ENCODE measurements at places on chromosomes 13 and 19.
A peak's percentile ranks its signal among the peaks of the same experiment; 100 is the strongest.

DNA sequence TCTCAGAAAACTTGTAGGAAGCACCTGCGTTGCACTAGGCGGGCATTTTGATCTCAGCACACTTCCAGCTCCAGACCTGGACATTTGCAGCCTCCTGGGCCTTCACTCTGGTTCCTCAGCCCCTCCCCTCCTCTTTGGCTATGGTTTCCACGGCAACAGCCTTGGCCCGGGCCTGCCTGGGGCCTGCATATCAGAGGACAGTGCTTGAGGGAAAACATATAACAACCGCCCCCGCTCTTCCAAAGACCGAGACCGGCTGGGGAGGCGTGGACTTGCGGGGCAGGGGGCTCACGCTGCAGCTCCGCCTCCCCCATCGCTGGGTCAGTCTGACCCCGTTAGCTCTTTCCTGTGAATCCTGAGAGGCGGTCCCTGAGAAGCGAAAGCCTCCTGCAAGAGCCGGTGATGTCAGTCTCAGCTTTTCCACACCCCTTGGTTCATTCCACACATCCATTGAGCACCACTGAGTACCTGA is 125.7 kb upstream of the PEG3 start:
- DNase-seq = no peak

DNA sequence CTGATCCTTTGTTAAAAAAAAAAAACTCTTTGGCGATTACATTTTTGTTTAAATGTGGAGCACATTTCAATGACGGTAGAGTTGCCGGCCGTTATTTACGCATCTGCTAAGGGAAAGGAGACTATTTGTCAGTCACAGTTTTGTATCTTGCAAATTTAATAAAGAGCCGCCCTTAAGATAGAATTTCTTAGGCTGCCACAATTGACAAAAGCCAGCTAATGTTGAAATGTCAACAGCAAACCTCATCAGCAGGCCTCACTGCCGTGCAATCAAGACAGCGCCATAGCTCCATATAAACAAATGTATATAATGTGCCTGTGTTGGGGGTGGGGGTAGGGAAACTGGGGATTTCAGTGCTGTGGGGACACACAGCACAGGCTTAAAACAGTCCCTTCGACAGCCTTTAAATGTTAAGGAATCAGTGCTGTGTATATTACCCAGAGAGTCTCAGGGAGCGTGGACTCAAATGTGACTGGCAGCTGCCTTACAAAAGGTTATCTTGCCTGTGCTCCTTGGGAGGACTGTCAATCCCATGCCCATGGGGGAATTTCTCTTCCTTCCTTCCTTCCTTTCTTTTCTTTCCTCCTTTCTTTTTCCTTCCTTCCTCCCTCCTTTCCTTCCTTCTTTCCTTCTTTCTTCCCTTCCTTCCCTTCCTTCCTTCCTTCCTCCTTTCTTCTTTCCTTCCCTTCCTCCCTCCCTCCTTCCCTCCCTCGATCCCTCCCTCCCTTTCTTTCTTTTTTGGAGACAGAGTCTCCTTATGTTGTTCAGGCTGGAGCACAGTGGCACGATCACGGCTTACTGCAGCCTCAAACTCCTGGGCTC is 108.0 kb downstream of the URI1 start:
- no peak for DNase-seq

GRCh38 chr13:44299152-44299943 is 74.3 kb upstream of the SERP2 start:
- no peak for DNase-seq

DNA sequence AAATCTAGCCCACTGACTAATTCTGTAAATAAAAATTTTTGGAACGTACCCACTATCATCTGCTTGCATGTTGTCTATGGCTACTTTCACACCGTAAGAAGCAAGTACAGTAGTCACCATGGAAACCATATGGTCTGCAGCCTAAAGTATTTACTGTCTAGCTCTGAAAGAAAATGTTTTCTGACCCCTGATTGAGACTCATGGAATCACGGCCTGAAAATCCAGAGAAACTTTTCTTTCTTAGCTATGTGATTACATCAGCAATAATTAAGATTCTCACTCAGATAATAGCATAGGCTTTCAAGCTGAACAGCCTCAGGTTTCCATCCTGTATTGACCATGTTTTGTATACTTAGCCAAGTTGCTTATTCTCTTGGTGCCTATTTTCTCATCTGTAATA is 264.6 kb downstream of the NHLRC3 start:
- DNase-seq = no peak

GRCh38 chr13:33691980-33692379 is 126.0 kb upstream of the RFC3 start:
- DNase-seq = no peak

DNA sequence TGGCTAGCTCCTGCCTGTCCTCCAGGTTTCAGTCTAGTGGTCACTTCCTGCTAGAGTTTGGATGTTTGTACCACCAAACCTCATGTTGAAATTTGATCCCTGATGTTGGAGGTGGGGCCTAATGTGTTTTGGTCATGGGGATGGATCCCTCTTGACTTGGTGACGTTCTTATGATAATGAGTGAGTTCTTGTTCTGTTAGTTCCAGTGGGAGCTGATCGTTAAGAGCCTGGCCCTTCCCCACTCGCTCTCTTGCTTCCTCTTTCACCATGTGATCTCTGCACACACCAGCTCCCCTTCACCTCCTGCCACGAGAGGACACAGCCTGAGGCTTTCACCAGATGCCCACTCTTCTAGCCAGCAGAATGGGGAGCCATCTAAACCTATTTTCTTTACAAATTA is 86.8 kb upstream of the SCEL start:
- DNase-seq = no peak

DNA sequence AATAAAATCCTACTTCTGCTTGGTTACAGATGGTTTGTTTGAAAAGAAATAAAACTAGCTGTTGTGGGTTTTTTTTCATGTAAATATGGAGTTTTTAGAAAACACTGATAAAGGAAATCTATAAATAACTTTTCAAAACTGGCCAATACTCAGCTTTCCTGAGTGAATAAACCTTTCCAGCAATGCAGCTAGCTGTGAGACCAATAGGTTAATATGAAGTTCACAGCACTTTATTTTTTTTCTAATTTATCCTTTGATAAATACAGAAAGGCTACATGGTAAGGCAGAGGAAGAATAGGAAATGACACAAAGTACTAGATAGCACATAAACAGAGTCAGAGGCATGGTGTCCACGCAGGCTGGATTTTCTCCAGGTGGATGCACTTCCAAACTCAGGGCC is 154.0 kb downstream of the COG6 start:
- no peak for DNase-seq

DNA sequence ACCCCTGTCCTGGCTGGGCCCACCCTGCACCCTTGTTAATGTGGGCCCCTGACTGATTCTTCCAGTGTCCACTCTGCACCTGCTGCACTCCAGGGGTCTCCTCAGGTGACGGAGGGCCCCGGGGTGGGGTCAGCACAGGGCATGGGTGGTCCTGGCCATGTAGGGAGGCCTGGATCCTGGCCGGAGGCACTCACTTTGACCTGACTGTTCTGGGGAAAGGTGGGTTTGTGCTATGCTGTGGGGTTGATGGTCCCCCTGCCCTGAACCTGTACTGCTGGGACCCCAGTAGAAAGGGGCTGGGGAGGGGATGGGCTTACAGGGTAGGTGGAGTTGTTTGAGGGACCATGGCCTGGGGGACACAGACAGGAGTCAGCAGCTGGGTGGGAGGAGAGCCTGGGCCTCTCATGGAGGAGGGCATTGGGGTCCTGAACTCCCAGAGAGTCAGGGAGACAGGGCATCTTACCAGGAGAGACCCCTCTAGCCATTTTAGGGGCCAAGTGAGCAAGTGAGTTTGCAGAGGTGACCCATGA is 25.8 kb upstream of the CEACAM1 start:
- DNase-seq = no peak

GRCh38 chr13:26587251-26587650 is 29.8 kb downstream of the WASF3 start:
- no peak for DNase-seq

GRCh38 chr13:110119935-110120905 is 186.7 kb downstream of the COL4A1 start:
- DNase-seq = no peak

DNA sequence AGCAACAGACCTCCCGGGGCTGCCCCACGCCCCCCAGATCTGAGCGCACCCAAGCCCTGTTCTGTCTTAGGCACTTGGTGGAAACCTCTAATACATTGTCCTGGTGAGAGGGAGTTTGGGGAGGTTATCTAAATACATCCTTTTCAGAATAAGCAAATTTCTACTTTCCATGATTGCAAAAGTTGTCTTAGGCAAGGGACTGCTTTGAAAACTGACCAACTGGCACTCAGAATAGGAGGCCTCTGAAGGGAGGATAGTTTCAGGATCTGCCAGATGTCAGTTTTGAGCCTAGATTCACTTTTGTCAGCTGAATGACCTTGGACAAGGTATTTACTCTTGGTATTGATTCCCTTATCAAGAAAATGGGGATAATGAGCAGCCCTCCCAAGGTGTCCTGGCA is 11.8 kb downstream of the SERP2 start:
- no peak for DNase-seq

DNA sequence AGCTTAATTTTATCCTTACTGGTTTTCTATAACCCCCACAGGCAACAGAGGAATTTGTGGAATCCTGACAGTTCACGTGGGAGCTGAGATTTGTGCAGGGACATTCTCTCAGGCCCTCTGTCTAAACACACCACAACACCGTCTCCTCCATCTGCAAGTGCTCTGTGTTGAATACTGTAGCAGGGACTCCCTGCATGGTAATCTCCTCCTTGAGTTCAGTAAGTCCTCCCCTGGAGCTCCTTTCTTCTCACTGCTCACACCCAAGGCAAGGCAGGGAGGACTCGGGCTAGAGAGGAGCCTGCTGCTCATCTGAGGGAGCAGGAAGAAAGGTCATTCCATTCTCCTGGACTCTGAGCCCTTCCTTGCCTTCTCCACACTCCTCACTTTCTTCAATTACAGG is 348.2 kb downstream of the KCTD12 start:
- DNase-seq = no peak

DNA sequence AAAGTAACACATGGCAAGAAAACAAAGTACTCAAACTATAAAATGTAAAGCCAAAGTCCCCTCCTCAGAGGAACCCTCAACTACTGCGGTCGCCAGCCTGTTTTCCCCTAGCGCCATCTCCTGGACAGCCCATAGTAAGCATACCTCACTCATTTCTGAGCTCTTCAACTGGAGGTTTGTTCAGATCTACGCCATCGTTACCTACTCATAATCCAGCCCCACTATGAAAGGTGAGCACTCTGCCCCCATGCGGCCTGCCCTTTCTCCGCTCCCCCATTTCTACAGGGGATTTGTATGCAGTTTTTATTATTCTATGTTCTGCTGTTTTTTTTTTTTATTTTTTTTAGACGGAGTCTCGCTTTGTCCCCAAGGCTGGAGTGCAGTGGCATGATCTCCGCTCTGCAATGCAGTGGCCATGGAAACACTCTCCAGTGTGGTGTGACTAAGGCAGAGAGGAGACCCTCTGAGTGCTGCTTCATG is 26.2 kb downstream of the OPA3 start:
- DNase-seq = peak; percentile 59

- DNase-seq = no peak
These were observed 9.6 kb downstream of the TGFB1 start for GRCh38 chr19:41344162-41344561.

DNA sequence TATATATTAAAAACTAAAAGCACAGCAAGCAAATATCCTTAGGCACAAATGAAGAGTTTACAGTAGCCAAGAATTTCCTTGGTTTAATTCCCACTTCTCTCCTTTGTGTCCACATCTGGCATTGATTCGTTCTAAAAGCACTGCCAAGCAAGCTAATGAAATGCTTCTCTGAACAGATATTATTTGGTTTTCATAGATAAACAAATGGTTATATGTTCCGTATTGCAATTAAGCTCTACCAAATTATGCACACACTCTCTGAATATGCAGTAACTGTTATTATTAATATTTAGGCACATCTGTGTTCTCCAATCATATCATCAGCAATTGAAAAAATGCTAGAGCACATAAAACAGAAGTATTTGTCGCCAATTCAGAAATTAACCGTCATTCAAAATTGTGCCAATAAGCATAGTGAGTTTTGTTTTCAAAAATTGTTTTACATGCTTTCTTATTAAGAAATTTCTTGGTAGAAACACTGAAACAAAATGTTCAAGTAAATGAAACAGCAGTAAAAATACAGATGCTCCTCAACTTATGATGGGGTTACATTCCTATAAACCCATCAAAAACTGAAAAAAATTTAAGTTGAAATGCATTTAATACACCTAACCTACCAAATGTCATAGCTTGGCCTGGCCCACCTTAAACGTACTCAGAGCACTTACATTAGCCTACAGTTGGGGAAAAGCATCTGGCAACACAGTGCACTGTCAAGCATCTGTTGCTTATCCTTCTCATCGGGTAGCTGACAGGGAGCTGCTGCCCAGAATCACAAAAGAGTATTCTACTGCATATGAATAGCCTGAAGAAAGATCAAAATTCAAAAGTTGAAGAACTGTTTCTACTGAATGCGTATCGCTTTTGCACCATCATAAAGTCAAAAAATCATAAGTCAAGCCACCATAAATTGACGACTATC is 2134.7 kb downstream of the PCDH9 start:
- DNase-seq = no peak

GRCh38 chr19:27974082-27974513 is 1238.9 kb downstream of the UQCRFS1 start:
- DNase-seq = no peak

DNA sequence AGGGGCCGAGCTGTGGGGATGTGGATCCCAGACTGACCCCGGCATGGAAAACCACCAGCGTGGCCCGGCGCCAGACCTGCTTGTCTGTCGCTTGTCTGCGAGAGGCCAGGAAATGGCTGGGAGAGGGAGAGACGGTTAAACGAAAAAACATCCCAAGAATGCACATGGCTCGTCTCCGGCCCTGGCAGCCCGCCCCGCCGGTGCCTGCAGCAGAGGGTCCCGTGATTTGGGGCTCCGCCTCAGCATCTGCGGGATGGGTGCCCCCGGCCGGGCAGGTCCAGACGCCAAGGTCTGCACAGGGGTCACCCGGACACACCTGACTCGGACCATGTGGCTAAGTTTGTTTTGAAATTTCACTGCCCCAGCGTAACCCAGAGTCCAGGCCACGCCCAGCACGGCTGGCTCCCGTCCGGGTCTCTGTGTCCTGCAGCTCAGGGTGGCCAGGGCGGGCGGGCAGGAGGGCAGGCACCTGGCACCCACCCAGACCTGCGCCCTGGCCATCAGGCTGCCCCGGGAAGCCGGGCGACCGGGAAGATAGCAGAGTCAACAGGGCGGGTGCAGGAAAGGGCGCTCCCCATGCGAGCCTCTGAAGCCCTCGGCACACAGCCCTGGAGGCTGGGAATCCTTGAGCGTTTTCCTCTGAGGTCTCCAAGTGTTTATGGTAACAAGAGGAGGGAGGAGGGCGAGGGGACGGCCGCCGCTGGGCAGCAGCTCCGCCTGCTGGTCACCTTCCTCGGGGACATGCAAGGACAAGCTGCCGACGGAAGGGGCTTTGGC is 103.2 kb downstream of the GADD45B start:
- peak; percentile 54 for DNase-seq

GRCh38 chr13:87057807-87058520 is 613.2 kb upstream of the SLITRK5 start:
- DNase-seq = no peak
